ENCODE measurements at places on chromosomes 6 and 20.

DNA sequence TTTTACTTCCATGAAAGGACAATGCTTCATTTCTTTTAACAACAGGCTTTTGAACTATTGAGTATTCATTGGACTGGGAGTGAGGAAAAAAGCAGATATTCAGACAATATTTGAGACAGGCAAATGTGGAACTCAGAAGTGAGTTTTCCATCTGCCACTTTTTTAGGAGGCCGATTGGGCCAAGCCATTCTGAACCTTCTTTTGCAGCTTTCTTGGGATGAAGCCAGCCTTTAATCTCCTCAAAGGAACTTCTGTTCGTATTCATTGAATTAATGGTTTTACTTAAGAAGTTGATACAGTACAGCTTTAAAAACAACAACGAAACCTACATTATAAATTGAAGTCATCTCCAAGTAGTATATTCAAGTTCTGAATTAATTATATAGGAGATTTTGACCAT, 187.1 kb upstream of the RNF217 start:
- DNase-seq = no peak

- DNase-seq = no peak
These were observed 9.3 kb downstream of the WDR27 start for GRCh38 chr6:169692516-169692915.

GRCh38 chr20:54340206-54340605, 132.3 kb downstream of the PFDN4 start:
- DNase-seq = no peak

- no peak for DNase-seq
These were observed 140.3 kb upstream of the EYA4 start for GRCh38 chr6:133100865-133101264.

DNA sequence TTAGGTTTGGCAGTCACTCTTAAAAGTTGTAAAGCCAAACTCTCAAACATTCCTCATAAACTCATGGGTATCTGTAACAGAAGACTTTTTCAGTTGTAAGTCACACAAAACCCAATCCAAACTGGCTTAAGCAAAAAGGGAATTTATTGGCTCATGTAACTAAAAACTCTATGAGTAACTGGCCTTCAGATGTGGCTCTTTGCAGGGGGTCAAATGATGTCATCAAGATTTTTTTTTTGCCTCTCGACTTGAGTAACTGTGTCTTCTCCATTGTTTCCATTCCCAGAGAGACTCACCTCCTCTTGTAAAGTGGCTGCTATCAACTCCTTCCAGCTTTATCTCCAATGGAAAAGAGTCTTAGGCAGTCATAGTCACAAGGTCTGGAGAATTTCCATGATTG, 645.0 kb downstream of the DHX35 start:
- DNase-seq = peak; percentile 83

GRCh38 chr20:39941245-39941644, 747.8 kb downstream of the MAFB start:
- no peak for DNase-seq

DNA sequence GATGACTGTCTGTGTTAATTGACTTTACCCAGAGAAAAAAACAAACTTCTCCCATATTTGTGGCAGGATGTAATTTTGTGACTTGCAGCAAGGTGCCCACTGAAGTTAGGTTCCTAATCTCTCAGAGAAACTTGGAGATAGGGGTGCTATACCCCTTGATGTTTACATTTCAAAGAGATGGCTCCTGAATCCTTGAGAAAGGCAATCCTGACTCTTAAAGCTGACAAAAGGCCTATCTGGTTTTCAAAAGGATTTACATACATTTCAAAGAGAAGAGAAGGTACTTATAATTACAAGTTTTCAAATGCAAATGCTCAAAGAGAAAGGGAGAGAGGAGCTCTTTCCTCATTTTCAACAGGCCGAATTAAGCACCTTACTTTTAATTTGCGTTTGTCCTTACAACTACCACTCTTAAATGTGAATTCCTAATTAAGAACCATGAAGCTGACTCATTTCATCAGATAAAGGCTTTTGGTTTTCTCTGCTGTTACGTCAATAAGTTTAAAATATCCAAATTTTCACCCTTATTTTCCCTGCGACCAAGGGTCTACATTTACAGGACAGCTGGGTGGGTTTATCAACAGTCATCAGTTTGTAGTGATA, 711.8 kb upstream of the MAP3K7 start:
- DNase-seq = peak; percentile 67

DNA sequence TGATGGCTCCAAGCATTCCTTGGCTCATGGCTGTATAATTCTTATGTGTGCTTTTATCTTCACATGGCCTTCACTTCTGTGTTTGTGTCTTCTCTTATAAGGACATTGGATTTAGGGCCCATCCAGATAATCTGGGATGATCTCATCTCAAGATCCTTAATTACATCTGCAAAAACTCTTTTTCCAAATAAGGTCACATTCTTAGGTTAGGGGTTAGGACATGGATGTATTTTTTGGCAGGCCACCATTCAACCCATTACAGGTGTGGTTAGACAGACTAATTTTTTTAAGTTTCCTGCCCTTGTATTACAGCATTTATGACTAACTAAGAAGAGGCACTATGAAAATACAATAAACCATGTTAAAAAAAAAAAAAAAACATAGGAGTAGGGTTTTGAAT, 254.0 kb downstream of the TPBG start:
- peak; percentile 15 for DNase-seq

- DNase-seq = no peak
These were observed 212.5 kb upstream of the CNR1 start for GRCh38 chr6:88378639-88379038.

DNA sequence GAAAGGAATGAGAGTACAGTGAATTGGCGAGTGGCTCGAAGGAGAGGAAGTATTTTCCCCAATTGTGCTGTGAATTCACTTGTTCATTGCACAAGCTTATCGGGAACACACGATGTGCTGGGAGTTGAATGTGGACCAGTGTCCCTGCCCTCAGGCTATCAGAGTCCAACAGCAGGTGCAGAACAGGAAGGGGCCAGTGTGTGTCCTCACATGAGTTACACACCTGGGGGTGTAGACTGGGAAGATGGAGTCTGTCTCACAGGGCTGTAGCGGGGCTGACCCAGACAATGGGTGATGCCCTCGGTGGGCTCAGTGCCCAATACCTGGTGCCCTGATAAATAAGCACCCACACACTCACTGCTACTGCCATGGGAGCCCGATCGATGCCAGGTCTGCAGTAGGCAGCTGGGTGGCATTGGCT, 14.4 kb downstream of the DUSP22 start:
- DNase-seq = no peak

DNA sequence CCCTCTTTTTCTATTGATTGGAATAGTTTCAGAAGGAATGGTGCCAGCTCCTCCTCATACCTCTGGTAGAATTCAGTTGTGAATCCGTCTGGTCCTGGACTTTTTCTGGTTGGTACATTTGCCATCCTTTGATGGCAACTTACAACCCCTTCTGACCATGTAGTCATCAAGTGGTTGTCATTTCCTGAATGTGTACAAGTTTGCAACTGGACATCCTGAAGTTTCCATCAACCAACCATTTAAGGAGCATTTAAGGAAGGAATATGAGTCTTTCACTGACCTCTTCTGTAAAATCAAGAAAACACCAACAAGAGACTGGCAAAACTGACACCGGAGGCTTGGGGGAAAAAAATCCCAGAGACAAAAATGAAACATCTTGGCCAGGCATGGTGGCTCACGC, 97.4 kb downstream of the RIN2 start:
- DNase-seq = no peak
